ENCODE measurements at places on chromosomes 2 and 18. TPM values are rescaled to one million over a fixed set of nuclear protein-coding genes. Genes with fewer than 3 reads are reported as not detected.
A peak's percentile ranks its signal among the peaks of the same experiment; 100 is the strongest.

The STAT4 gene
- 12.4 TPM for total RNA-seq

The MC5R gene
- not detected for total RNA-seq

The NEMP2 gene
- 7.9 TPM for total RNA-seq

The DLGAP1 gene
- total RNA-seq, result 6.0 TPM

The EFHD1 gene
- 178 TPM for total RNA-seq

The FBXO48 gene
- total RNA-seq, result 0.63 TPM

The ALPG gene
- total RNA-seq, result not detected

The ACVR1C gene
- total RNA-seq, result 0.05 TPM

The C2orf74 gene
- total RNA-seq, result 10.4 TPM

The ADD2 gene
- total RNA-seq, result 0.15 TPM

DNA sequence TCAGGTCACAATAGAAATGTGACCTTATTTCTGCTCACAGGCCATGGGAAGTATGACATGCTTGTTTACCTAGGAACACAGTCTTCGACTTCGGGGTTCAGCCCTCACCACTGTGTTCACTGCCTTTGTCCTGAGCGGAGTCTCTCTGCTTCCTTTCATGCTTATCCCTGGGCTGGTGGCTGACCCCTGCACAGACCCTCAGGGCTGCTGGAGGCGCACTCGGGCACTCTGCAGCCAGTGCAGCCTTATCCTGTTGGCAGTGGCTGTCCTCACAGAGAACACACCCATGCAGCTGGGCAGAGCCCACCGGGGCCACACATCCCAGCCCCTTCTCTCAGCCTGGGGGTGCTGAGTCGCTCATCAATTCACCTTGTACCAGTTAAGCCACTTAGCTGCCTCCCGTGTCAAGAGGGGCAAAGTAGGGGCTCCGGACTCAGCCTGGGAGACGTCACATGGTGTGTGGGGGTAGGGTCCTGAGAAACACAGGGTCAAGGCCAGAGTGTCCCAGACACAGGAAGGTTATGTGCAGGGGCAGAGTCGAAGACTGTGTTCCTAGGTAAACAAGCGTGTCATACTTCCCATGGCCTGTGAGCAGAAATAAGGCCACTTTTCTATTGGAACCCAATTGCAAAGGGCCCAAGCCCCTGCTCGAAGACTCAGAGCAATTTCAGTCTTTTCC is 107.5 kb downstream of the FAM210A start:
- H3K4me1 ChIP-seq, result peaks cover 53% of the 10 kb centered on the region
- peaks cover 3% of the 10 kb centered on the region for H3K36me3 ChIP-seq
- H3K27me3 ChIP-seq, result no peaks in the 10 kb centered on the region
- peak overlapping the region; percentile 9 for H3K27ac ChIP-seq
- no peak overlapping the region for H3K4me3 ChIP-seq
- no peak for DNase-seq

GRCh38 chr2:14313341-14313740 is 319.2 kb upstream of the LRATD1 start:
- H3K27me3 ChIP-seq, result no peaks in the 10 kb centered on the region
- no peak overlapping the region for H3K27ac ChIP-seq
- no peak for DNase-seq
- no peak overlapping the region for H3K4me3 ChIP-seq

DNA sequence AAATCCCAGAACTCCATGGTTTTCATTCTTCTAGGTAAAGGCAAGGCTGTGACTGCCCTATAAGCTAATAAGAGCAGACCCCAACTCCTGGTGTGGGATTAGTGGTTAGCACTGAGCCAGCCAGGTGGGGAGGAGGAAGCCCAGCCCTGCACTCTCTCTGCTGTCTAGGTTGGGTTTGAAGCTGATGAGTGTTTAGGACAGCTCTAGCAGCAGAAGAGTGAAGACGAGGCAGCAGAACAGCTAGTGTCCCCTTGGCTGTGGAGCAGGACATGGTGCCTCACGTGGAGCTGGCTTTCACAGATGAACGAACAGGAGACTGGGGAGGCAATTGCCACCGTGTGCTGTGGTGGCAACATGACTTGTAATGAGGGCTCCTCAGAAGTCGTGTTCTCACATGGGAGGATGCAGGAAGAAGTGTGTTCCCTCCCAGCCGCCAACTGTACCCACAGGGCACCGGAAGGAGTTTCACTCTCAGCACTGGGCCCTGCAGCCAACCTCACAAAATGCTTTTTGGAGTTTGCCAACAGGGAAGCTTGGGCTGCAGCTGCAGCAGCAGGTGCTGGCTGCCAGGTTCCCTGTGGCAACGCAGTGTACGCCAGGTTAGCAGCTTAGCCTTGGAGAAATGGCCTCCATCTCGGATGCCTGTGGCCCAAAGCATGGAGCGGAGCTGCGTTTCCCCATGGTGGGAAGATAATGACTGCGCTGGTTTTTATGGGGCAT is 328.2 kb downstream of the SETBP1 start:
- H3K36me3 ChIP-seq, result no peaks in the 10 kb centered on the region
- no peak for DNase-seq
- no peaks in the 10 kb centered on the region for H3K27me3 ChIP-seq

DNA sequence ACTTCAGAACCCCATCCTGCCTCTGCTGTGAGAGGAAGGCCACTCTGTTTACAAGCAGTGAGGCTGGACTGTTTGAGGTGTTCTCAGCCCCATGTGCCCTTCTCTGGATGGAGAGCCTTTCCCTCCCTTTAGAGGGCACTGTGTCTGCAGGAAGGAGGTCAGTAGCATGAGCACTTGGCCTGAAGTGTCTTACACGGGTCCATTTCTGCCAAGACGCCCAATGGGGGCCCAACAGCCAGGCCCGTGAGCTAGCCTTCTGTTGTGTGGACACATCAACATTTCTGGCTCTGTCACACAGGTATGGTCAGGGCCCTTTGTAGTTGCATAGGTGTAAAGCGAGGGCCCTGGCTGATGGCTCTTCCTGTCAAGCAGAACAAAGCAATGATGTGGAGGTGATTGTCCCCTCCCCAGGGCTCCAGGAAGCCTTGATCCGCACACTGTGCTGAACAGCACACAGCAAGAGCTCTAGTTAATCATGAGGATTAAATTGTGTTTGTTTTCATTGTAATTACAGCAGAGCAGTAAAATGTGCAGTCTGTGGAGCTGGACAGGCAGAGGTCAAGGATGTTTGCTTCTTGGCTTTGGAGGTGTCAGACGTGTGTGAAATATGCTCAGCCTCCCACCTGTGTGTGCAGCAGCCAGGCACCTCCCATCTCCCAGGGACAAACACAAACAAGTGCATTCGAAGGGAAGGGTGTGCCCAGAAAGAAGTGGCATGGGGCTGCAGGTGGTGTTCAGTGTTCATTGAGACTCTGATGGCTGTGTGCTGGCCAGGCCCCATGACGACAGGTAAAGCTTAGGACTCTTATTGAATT is 132.1 kb downstream of the SH3RF3 start:
- peaks cover 96% of the 10 kb centered on the region for H3K4me1 ChIP-seq
- DNase-seq, result no peak
- H3K4me3 ChIP-seq, result no peak overlapping the region
- H3K27me3 ChIP-seq, result no peaks in the 10 kb centered on the region
- H3K27ac ChIP-seq, result no peak overlapping the region

- no peak overlapping the region for H3K4me3 ChIP-seq
- DNase-seq, result no peak
- H3K36me3 ChIP-seq, result peaks cover 1% of the 10 kb centered on the region
These were observed 271.5 kb upstream of the MMADHC start for GRCh38 chr2:149858901-149859634.

DNA sequence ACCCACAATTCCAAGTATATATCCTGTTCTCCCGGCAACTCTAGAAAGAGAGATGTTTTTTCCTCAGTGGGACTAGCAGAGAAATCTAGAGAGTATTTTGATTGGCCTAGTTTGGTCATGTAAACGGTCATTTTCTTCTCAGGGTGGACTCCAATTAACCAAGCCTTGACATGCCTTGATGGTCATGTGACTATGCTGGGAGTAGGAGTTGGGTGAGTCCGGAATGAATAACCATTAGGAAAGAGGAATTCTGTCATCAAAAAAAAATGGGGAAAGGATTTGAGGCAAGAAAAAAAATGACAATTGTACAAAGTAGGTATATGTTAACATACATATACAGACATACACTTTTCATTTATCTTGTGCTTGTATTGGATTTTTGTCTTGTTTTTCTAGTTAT is 248.2 kb upstream of the CDH20 start:
- H3K27me3 ChIP-seq, result peaks cover 22% of the 10 kb centered on the region
- no peaks in the 10 kb centered on the region for H3K4me1 ChIP-seq
- H3K4me3 ChIP-seq, result no peak overlapping the region
- no peak overlapping the region for H3K27ac ChIP-seq
- DNase-seq, result no peak

DNA sequence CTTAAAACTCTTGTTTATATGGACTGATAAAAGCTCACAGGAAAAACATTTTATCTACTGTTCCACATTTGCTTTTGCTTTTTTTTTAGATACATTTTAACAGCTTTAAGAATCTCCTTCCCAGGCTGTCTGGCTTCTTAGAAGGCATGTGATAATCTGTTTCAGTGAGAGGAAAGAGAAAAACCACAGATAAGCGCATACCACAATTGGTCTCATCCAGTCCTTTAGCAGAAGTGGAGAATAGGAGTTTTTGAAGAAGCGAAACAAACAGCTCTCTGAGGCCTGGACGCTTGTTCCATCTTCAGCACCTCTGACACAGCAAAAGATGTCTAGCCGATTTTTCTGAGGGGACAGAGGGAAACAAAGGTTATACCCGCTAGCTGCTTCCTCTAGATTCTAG is 37.6 kb downstream of the RMC1 start:
- no peaks in the 10 kb centered on the region for H3K27me3 ChIP-seq
- no peak overlapping the region for H3K4me3 ChIP-seq
- peaks cover 8% of the 10 kb centered on the region for H3K4me1 ChIP-seq
- DNase-seq, result no peak
- peak overlapping the region; percentile 32 for H3K27ac ChIP-seq
- H3K36me3 ChIP-seq, result peaks cover 44% of the 10 kb centered on the region

GRCh38 chr2:161983331-161983651 is 90.7 kb downstream of the DPP4 start:
- DNase-seq, result no peak
- peaks cover 4% of the 10 kb centered on the region for H3K27me3 ChIP-seq
- no peaks in the 10 kb centered on the region for H3K36me3 ChIP-seq
- no peak overlapping the region for H3K27ac ChIP-seq
- H3K4me3 ChIP-seq, result no peak overlapping the region

GRCh38 chr2:41698678-41699422 is 349.0 kb upstream of the PKDCC start:
- H3K36me3 ChIP-seq, result no peaks in the 10 kb centered on the region
- DNase-seq, result no peak
- H3K4me1 ChIP-seq, result no peaks in the 10 kb centered on the region
- H3K27ac ChIP-seq, result no peak overlapping the region

DNA sequence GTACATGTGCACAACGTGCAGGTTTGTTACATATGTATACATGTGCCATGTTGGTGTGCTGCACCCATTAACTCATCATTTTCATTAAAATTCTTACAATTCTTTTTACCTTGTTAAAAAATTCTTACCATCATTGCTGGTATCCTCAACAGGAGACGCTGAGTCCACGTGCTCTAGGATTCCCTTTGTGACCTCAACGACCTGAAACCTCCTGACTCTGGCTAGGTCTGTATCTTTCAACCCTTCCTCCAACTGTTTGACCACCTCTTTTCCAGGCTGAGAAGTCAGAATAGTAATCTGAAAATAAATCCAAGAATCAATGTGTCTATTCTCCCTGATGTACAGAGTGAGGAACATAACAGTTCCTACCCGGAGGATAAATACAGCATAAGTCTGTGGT is 41.2 kb downstream of the M1AP start:
- no peaks in the 10 kb centered on the region for H3K4me1 ChIP-seq
- H3K27ac ChIP-seq, result no peak overlapping the region
- H3K4me3 ChIP-seq, result no peak overlapping the region
- H3K27me3 ChIP-seq, result peaks cover 45% of the 10 kb centered on the region

DNA sequence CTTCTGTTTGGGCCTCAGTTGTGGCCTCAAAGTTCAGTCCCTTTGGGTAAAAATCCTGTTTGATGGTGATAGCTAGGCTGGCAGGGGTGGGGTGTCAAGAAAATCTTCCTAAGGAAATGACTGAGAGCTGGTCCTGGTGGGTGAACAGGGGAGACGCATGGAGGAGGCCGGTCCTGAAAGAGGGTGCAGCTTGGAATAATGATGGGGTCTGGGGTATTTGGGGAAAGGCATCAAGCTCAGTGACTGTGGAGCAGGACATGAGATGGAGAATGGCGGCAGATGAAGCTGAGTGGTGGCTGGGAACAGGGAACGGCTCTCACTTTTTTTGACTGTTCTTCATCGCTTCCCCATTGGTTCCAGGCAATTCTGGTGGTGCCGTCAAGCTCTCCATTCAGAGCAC is 140.7 kb upstream of the PKDCC start:
- no peaks in the 10 kb centered on the region for H3K36me3 ChIP-seq
- no peak for DNase-seq
- H3K4me1 ChIP-seq, result peaks cover 72% of the 10 kb centered on the region
- H3K27ac ChIP-seq, result peak overlapping the region; percentile 43
- H3K27me3 ChIP-seq, result no peaks in the 10 kb centered on the region

GRCh38 chr18:67068608-67069007 is 447.9 kb downstream of the DSEL start:
- no peak for DNase-seq
- H3K27ac ChIP-seq, result no peak overlapping the region
- H3K4me3 ChIP-seq, result no peak overlapping the region
- no peaks in the 10 kb centered on the region for H3K4me1 ChIP-seq
- H3K36me3 ChIP-seq, result no peaks in the 10 kb centered on the region
- H3K27me3 ChIP-seq, result no peaks in the 10 kb centered on the region

- DNase-seq, result peak; percentile 81
- no peak overlapping the region for H3K27ac ChIP-seq
- peaks cover 44% of the 10 kb centered on the region for H3K36me3 ChIP-seq
- H3K4me1 ChIP-seq, result peaks cover 6% of the 10 kb centered on the region
These were observed 95.9 kb downstream of the DGKD start for GRCh38 chr2:233449921-233450863.

- H3K4me1 ChIP-seq, result peaks cover 16% of the 10 kb centered on the region
- DNase-seq, result no peak
- no peak overlapping the region for H3K27ac ChIP-seq
- H3K36me3 ChIP-seq, result no peaks in the 10 kb centered on the region
- H3K27me3 ChIP-seq, result no peaks in the 10 kb centered on the region
These were observed 555.2 kb downstream of the DCDC2C start for GRCh38 chr2:4258563-4258962.

GRCh38 chr18:12742453-12742852 is 39.6 kb downstream of the PSMG2 start:
- H3K27me3 ChIP-seq, result no peaks in the 10 kb centered on the region
- peaks cover 7% of the 10 kb centered on the region for H3K4me1 ChIP-seq
- H3K36me3 ChIP-seq, result no peaks in the 10 kb centered on the region
- H3K4me3 ChIP-seq, result no peak overlapping the region
- peak overlapping the region; percentile 45 for H3K27ac ChIP-seq
- no peak for DNase-seq

DNA sequence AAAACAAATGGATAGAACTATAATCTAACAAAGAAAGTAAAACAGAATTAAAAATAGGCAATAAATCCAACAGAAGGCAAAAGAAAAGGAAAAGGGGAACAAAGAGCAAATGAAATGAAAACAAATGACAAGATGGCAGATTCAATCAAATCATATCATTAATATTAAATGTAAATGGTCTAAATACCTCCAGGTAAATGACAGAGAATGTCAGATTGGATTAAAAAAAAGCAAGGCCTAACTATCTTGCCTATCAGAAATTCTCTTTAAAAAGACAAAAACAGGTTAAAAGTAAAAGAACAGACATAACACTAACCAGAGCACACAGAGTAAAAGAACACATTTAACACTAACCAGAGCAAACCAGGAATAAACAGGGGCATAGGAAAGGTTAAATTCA is 63.1 kb upstream of the TMEM247 start:
- no peak overlapping the region for H3K27ac ChIP-seq
- H3K27me3 ChIP-seq, result no peaks in the 10 kb centered on the region
- H3K4me1 ChIP-seq, result no peaks in the 10 kb centered on the region
- H3K36me3 ChIP-seq, result peaks cover 11% of the 10 kb centered on the region
- DNase-seq, result no peak
- H3K4me3 ChIP-seq, result no peak overlapping the region

Measured in chondrocyte (in vitro differentiated cells).